Stimulated activated CD4-positive, alpha-beta T cell treated with anti-CD3 and anti-CD28 coated beads, TNF-alpha, amount 100 ng/mL, for 4 hours (primary cell): ENCODE measurements at places on chromosomes 16 and 17.

- DNase-seq, result no peak
Observed at GRCh38 chr16:12661656-12662172, 142.0 kb downstream of the CPPED1 start.

DNA sequence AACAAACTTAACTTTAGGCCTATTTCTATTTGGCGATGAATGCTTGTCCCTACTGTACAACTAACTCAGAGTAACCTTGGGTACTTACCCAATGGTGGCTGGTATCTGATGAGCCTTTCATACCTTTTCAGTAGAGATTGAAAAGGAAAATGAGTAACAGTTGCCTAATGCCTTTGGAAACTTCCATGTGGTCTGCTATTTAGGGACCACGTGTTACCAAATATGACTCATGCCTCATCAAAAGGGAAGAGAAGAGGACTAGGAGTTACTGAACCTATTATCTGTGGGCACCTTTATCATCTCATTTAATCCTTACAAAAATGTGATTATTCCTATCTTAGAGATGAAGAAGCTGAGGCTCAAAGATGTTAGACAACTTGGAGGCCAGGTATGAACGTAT lies 8.1 kb downstream of the MYOCD start:
- no peak for DNase-seq

DNA sequence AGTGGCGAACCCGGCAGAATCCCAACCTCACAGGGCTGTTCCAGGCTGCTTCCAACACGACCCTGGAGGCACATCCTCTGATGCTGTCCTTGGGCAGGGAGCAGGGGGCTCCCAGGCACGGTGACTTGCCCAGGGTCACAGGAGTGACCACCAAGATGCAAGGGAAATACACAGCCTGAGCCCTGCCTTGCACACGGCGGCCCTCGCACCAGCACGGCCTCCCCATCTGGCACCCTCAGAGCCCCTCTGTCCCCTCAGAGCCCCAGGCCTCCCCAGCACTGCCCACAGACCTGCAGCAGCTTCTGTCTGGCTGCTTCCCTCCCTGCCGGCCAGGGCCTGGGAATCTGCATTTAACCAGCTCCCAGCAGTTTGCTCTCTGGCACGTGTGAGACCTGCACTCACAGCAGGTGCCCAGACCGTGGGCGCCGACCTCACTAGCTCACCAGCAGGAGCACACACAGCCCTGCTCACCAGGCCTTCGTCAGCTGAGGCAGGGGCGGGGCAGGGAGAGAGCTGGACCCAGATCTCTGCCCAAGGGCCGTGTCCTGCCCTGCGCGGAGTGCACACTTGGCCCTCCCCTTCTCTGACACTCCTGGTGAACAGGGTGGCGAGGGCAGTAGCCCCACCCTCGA lies 29.7 kb upstream of the ZC3H18 start:
- DNase-seq, result no peak

- DNase-seq, result no peak
Observed at GRCh38 chr17:34862384-34862783, 98.9 kb downstream of the CCT6B start.

GRCh38 chr16:90008708-90009145 lies 10.5 kb downstream of the DBNDD1 start:
- DNase-seq, result peak; percentile 56

DNA sequence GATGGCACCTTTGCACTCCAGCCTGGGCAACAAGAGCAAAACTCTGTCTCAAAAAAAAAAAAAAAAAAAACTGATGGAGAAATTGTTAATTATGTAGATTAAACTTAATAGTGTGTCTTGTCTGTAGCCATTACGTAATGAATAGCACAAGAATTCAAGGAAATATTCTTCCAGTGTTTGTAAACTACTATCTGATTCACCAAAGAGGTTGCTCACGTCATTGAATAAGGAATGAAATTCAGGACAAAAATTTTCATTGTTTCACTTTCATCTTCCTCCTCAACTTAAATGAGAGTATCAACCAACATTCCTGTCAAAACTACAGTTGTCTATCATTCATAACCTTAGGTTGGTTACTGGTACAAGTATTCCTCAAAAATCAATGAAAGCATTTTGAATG lies 30.7 kb upstream of the MYO18A start:
- no peak for DNase-seq

DNA sequence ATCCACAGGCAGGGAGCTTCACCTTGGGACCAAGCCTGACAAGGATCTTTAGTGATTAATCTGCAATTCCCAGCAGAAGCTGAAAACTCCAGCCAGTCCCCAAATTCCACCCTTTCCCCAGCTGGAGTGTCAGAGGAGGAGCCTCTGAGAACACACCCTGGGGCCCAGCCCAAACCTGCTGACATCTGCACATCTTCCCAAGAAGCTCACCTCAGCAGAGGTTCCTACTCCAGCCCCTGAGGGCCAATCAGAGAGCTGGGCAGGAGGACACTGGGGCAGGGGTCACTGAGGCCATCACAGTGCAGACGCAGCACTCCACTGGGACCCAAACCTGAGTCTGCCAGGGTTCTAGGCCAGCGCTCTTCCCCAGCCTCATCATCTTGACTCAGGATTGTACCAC lies 44.9 kb downstream of the CNGB1 start:
- no peak for DNase-seq

GRCh38 chr16:47492428-47493377 lies 31.6 kb downstream of the PHKB start:
- DNase-seq, result no peak

DNA sequence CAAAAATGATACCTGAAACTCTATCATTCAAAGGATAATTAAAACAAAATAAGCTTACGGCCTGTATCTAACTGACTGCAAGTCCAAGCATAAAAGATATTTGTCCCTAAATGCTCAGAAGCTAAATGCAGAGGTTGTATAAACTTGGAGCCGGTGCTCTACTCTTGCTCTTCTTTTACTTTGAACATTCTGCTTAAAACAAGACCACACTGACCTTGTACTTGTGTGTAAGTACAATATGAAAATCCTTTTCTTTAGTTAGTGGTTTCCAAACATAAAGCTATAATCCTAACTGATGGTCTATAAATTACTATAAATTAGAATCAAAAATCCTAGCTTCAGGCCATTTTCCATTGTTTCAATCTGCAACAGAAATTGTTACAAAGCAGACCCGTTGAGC lies 74.6 kb downstream of the SPAG9 start:
- no peak for DNase-seq

DNA sequence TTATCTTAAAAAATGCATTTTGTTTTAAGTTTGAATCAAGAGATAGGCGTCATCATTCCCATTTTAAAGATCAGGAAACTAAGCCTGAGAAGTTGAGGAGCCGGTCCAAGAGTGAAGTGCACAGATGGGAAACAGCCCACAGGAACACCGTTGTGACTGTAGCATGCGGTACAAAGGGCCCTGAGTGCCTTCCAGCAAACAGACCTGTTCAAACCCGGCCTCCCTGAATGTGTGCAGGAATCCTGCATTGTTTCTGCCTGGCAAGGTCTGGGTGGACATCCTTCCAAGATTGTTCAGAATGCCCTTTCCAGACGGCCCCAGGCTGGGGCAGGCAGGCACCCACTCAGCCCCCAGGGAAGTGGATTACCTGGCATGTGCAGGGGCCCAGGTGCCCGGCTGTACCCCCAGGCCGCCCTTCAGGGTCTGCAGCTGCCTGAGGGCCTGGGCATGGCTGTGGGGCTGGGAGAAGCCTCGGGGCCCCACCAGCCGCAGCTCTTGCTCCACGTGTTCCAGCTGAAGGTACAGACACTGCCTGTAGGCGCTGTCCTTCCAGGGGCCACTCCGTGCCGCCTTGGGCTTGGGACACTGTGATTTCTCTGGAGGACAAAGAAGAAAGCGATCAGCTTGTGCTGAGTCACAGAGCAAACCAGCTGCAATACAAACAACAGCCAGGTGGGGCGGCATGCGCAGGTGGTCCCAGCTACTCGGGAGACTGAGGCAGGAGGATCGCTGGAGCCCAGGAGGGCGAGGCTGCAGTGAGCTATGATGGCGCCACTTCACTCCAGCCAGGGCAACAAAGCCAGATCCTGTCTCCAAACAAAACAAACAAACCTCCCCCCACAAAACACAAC lies 45.0 kb upstream of the GCSH start:
- no peak for DNase-seq

GRCh38 chr16:49857423-49858181 lies 1.7 kb upstream of the ZNF423 start:
- DNase-seq, result no peak

DNA sequence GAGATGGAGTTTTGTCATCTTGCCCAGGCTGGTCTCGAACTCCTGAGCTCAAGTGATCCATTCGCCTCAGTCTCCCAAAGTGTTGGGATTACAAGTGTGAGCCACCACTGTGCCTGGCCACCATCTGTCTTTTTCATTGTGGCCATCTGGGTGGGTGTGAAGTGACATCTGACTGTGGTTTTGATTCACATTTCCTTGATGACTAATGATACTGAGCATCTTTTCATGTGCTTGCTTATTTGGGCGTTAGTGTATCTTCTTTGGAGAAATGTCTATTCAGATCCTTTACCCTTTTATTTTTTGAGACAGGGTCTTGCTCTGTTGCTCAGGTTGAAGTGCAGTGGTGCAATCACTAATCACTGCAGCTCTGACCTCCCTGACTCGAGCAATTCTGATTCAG lies 53.9 kb upstream of the ERN1 start:
- no peak for DNase-seq

DNA sequence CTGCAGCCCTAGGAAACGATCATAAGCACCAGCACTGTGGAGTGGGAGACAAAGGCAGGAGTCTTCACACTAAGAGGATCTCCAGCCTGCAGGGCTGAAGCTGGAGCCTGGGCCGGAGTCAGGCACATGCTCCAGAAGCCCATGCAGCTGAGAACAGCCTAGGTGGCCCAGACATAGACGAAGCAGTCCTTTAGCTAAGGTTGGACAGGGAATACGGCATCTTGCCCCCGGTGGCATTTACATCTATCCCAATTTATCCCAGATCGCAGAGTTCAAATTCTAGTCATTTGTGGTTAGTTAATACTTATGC lies 13.9 kb downstream of the TSPOAP1 start:
- no peak for DNase-seq

- no peak for DNase-seq
Observed at GRCh38 chr17:14950686-14951085, 314.4 kb downstream of the PMP22 start.

- DNase-seq, result no peak
Observed at GRCh38 chr17:78027121-78027520, 68.6 kb downstream of the TNRC6C start.

- DNase-seq, result no peak
Observed at GRCh38 chr16:89696670-89697128, 4.8 kb downstream of the SPATA2L start.

DNA sequence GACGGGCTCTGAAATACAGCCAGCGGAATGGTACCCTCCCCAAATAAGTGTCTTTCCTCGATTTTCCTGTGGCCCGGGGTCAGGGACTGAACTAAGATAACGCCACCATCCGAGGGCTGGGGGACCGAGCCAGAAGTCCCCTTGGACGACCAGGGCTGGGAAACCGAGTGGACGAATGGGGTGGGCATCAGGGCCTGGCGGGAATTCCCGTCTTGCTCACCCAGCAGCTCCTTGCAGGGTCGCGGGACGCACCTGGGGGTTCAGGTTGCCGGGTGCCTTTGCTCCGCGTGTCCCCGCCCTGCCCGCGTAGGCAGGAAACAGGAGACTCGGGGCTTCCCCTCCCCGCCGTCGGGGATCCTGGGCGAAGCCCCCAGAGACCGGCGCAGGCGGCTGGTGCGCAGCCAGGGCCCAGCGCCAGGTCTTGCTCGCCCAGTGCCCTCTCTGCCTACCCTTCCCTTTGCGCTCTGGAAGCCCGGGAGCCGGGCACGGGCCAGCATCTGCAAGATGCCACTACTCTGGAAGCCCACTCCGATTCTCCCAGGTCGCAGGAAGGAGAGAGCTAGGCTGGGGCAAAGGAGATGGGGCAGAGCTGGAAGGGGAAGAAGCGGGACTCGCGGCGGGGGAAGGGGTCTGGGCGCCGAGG lies 665 bp upstream of the GRIN2C start:
- no peak for DNase-seq

DNA sequence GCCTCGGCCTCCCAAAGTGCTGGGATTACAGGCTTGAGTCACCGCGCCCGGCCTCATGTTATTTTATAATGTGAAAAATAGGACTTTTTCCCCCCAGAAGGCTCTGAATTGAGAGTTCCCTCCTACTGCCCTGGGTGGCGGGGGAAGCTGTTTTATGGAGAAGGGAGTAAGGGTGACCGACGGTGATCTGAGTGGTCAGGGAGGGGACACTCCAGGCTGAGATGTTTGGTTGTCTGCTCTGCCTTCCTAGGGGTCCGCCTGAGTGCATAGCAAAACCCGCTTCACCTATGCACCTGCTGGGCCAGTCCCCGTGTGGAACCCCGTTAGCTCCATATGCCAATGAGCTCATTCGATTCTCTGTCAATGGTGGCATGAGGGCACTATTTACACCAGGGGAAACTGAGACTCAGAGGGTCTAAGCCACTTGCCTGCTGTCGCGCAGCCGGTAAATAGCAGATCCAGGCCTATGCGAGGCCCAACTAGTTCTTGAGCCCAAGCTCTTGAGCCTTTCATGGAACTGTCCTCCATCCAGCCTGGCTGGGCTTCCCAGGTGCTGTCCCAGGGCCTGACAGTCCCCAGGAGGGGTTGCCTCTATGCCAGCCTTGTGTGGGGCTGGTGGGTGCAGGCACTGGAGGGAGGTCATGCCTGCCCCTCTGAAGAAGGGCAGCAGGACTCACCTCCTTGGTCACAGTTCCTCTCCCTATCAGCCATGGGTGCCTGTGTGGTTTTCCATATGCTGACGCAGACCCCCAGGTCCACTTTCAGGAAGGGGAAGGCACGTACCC lies 1.7 kb upstream of the GJD3 start:
- no peak for DNase-seq

DNA sequence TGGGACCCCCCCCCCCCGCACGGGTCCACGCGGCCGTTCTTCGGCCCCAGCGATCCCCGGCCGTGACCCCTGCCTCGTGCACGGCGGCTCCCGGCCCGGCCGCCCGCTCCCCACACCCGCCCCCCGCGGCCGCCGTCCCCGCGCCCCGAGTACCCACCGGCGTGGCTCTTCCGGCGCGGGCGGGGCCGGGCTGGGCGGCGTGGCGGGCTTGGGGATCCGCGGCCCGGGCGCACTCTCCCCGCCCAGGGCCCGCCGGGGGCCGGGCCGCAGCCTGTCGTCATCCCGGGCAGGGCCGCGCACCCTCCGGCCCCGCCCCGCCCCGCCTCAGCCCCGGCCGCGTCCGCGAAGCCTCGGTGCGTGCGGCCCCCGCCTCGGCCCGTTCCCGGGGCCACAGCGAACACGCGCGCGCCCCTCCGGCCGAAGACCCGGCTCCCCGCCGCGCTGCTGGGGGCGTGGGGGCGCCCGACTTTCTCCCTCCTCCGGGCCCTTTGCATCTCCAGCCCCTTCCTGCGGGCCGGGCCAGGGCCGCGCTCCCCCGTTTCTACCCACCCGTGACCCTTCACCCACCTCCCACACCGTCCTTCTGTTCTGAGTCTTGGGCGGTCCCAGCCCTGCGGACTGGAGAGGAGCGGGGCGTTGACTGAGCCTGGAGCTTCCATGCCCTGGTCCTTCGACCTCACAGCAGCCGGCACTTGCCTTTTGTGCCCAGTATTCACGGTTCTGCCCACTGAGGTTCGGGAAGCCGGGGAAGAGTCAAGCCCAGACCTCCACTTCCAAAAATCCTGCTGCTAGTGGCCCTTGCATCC lies 840 bp downstream of the MYO1C start:
- DNase-seq, result peak; percentile 36

GRCh38 chr16:27977966-27978365 lies 85.5 kb downstream of the GSG1L start:
- no peak for DNase-seq
